Activated CD4-positive, alpha-beta memory T cell treated with anti-CD3 and anti-CD28 coated beads for 36 hours (primary cell): ENCODE measurements at places on chromosomes 3 and 15. TPM values are rescaled to one million over a fixed set of nuclear protein-coding genes. Genes with fewer than 3 reads are reported as not detected.

FMN1 gene
- total RNA-seq, result not detected

GRCh38 chr3:99878005-99878404 is 60.3 kb downstream of the CMSS1 start:
- no peak for DNase-seq

DNA sequence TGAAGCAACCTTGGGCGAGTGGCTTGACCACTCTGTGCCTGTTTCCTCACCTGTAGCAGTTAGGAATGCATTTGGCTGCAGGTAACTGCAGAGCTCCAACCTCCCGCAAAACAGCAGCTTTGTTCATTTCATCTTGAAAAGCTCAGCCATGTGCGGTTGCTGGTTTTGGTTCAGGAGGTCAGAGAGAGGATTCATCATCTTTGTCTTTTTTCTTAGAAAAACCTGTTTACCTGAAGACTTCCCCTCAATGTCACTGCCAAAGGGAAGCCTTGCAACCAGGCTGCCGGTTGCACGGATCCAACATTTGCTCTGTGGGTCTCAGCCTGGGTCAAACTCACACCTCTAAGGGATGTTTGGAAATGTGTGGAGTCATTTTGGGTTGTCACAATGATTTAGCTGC is 16.4 kb upstream of the FURIN start:
- peak; percentile 68 for DNase-seq

GRCh38 chr15:41104234-41104633 is 11.8 kb downstream of the INO80 start:
- no peak for DNase-seq

NOX5 gene
- 0.02 TPM for total RNA-seq

DNA sequence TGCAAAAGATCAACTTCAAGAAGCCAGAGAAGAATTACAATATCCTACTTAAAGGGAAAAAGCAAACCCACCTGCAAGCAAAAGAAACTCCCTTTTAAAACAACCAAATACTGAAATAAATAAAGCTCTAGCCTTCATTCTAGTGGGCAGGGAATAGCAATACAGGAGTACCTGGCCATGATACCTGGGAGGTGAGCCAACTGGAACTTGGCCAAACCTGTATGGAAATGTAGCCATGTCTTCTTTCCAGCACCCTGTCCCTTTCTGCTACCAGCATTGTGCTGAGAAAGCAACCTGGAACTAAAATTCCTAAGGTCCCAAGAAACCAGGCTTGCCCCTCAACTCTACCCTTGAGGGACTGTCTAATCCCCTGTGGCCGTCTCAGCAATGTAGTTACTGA is 530.0 kb downstream of the EPHB1 start:
- DNase-seq, result no peak

DNA sequence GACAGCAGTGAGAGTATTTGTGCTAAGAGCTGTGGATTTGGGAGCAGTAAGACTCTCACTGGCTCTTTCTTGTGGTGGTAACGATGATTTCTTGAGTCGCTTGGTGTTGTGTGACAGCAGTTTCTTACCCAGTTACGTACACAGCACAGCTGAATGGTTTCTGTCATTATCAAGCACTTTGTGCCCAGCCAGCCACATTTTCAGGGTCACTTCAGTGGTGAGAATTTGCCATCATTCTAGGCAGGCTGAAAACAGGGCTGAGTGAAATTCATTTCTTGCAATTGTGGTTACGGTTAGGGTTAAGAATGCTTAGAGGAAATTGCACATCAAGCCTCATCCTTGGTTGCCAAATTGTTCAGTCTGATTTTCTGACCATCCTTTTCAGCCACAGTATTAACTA is 130.1 kb downstream of the RYR3 start:
- DNase-seq, result no peak

PLOD2 gene
- total RNA-seq, result 0.38 TPM

DAPK2 gene
- 0.87 TPM for total RNA-seq

HRG gene
- total RNA-seq, result not detected

GRCh38 chr3:169268286-169268776 is 395.2 kb downstream of the MECOM start:
- DNase-seq, result no peak

- DNase-seq, result peak; percentile 48
Observed at GRCh38 chr15:98651036-98651481, 2.7 kb downstream of the IGF1R start.

SH2D7 gene
- total RNA-seq, result not detected

ATP13A3 gene
- 145 TPM for total RNA-seq

DNA sequence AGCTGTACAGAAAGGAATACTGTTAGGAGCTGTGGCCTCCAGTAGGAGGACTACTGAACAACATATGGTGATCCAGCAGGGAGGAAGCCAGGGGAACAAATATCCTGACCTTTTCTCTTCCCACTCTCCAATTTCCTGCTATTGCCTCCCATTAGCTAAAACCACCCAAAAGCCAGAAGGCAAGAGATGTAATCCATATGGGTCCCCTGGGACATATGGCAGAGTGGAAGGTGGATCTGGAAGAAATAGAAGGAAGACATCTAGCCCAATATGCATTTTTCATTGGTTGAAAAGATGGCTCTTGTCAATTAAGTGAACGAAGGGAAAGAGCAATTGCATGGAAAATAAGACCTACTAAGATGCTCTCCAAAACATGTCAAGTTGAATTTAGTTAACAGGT is 167.2 kb downstream of the CNTN3 start:
- DNase-seq, result no peak

GRCh38 chr3:38548154-38548931 is 52.2 kb downstream of the EXOG start:
- peak; percentile 3 for DNase-seq

SAXO2 gene
- total RNA-seq, result 0.81 TPM

- no peak for DNase-seq
Observed at GRCh38 chr15:59993041-59993750, 10.9 kb upstream of the FOXB1 start.

DNA sequence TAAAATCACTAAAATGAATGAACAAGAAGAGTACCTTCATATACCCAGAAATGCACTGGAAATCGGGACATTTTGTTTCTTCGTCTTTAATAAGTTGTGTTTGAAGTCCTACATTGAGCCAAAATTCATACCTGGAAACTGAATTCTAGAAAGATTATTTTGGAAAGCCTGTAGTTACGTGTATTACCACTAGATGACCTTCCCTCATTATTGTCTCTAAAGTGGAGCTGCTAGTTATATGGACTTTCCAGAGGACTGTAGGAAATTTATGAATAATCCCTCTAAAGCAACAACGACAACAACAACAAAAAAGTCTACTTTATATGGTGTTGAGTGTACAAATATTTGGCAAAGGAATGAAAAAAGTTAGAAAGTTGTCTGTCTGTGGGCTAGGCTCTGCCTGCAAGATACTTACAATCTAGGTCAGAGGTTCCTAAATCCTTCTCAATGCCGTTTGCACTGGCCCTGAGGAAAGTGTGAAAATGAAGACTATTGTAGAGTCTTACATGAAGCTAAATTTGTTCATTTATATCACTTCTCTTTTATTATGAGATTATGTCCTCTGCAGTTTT is 234.8 kb upstream of the NR2E3 start:
- no peak for DNase-seq

DNA sequence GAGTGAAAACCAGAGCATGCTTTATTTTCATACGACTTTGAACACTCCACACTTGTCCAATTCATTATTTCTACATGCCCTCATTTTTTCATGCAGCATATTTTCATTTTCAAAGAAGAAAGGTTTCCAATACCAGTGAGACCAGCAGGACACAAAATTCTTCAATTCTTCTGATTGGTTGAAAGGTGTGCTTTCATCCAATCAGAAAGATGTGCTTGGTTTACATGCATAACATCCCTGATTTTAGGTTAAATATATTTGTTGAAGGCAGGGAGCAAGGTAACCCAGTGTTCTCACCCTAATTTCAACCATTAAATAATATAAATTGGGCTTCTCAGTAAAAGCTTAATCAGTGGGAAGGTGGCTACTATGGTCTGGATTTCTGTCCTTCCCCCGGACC is 47.5 kb upstream of the PPIB start:
- no peak for DNase-seq

RPSA gene
- 2,738 TPM for total RNA-seq

GRCh38 chr15:95658799-95659198 is 671.7 kb upstream of the NR2F2 start:
- no peak for DNase-seq

GRCh38 chr3:107456501-107456900 is 66.3 kb upstream of the BBX start:
- no peak for DNase-seq

RPP14 gene
- 15.4 TPM for total RNA-seq

- DNase-seq, result no peak
Observed at GRCh38 chr3:24525022-24525421, 30.4 kb upstream of the THRB start.
